Left colon (tissue), 2 donors: ENCODE measurements at places on chromosomes 3 and 15. TPM values are rescaled to one million over a fixed set of nuclear protein-coding genes. Genes with fewer than 3 reads are reported as not detected.

Gene POLQ
- 1.5 TPM for total RNA-seq

Gene MESP2
- total RNA-seq, result 0.84 TPM

Gene IL17RB
- total RNA-seq, result 15.6 TPM

Gene KLHL40
- total RNA-seq, result not detected

Gene SLC12A1
- not detected for total RNA-seq
